GM03348 (cell line): ENCODE measurements at places on chromosomes 1 and 21.
A peak's percentile ranks its signal among the peaks of the same experiment; 100 is the strongest.

GRCh38 chr1:68149110-68149798 is 83.1 kb downstream of the WLS start:
- no peak for DNase-seq

DNA sequence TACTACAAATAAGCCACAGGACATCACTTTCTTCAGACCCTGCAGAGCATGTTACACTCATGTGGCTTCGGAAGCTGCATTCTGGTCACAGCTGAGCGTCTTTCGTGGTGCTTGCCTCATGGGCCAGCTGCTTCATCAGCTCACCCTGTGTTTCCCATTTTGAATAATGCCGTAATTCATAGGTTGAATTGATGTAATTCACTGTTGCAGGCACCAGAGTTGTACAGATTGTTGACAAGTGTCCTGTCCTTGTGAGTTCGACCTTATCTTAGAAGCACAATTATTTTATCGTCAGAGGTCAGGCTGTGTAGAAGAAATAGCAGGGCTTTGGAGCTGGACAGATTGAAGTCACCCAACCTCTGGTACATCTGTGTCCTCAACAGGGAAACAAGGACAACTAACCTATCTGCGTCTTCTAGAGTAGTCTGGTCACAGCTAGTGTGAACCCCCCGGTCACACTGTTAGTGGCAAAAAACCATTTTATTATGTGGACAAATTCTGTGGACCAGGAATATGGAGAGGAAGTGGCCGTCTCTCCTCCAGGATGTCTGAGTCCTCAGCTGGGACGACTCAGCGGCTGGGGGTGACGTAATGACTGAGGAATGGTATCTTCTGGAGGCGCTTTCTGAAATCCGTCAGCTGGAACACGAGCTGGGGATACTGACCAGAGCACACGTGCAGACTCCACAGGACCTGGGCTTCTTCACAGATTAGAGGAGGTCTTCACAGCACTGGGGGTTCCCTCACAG is 17.8 kb downstream of the PKNOX1 start:
- peak; percentile 90 for DNase-seq

DNA sequence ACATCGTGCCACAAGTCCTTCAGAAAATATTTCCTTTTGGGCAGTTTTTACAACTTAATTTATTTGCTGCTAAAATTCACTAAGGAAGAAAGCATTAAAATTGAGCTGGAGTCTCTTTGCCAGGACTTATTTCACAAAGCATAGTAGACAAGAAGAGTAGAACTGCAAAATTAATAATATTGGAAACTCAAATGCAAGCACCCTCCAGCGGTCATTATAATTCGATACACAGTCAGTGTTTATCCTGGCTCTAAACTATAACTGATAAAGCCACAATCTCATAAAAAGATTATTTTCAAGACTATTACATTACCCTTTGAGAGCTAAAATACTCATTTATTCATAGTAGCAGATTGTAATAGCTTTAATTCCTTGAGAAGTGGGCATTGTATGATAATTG is 655.4 kb downstream of the RWDD3 start:
- DNase-seq, result no peak

DNA sequence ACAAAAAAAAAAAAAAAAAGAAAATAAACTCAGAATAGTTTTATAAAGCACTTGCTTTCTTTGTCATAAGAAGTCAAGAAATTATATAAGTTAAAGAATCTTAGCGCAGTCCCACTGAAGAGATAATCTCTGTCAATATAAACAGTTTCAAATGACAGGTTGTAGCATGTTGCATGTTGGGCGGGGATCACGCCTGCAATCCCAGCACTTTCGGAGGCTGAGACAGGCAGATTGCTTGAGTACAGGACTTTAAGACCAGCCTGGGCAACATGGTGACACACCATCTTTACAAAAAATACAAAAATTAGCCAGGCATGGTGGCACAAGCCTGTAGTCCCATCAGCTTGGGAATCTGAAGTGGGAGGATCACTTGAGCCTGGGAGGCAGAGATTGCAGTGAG is 18.4 kb upstream of the INPP5B start:
- DNase-seq, result no peak

DNA sequence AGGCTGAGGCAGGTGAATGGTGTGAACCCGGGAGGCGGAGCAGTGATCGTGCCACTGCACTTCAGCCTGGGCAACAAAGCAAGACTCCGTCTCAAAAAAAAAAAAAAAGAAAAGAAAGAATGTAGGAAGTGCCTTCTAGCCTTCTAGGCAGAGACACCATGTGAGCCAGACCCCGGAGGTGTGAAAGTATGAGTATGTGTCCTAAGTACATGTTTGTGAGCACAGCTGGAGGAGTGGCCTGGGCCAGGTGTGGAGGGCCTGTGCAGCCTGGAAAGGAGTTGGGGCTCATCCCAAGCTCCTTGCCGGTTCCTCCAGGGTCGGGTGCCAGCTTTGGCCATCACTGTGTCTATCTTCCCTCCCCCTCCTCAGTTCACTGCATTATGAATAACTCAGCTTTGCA is 13.0 kb downstream of the SOX13 start:
- DNase-seq, result no peak

DNA sequence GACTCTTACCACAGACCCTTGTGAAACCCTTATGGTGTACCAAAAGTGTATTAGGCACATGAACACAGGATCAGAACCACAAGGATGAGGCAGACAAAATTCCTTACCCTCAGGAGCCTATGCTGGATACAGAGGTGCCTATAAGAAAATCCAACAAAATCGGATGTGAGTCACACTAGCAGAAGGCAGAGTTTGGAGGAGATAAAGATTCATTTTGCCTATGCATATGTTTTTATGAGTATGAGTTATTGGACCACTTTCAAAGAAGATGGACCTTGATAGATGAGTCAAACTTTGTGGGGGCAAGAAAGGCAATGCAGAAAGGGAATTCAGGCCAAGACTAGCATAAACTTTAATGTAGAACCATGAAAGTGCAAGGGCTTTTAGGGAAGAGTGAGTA is 17.0 kb downstream of the CAMK1G start:
- DNase-seq, result no peak

DNA sequence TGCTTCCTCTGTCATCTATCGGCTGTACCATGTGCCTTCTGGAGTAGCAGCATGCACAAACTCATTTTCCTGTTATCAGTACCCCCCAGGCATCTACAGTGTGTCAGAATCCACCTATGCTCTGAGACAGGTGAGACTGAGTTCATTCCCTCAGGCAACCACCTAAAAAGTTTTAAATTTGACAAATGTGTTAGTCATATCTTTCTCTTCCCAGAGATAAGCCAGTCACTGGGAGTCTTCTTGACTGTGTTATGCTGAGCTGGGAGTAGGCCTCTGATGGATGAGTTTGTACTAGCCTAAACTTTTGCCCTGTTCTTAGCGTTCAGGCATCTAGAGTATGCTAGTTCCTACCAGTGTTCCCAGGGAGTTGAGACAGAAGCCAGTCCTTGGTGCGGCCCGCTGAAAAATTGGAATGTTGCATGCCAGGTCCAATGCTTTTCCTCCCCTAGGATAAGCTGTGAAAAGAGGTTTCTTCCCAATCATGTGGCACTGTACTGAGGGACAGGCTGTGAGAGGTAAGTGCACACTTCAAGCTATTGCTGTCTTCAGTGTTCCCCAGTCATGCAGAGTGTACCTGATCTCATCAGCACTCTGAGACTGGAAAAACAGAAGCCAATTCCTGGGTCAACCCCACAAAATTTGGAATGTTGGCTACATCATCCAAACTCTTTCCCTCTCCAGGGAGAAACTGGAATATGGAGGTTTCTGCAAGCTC is 1202.3 kb downstream of the NCAM2 start:
- no peak for DNase-seq

- DNase-seq, result no peak
Observed at GRCh38 chr1:211822677-211823407, 7.7 kb downstream of the LPGAT1 start.

DNA sequence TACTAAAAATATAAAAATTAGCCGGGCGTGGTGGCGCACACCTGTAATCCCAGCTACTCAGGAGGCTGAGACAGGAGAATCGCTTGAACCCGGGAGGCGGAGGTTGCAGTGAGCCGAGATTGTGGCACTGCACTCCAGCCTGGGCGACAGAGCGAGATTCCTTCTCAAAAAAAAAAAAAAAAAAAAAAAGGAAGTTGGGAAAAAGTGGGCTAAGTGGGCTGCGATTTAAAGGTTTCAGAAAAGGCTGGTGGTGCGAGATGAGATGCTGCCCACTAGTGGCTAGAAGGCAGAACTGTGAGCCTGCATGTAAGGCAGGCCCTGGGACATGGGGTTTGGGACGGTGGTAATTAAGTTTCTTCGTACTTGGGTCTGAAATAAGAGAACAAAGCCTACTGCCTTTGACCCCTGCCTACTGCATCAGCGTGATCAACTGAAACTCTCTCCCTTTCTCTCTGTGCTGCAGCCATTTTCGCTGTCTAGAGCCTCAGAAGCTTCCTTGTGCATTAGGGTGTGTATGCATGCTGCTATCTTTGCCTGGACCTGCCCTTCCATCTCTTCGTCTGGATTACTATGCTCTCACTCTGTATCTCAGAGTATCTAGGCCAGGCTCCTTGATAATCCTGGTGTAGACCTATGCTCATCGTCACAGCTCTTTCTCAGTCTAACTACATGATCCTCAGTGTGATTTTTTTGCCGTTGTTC is 12.4 kb downstream of the FMOD start:
- peak; percentile 84 for DNase-seq

GRCh38 chr1:67323087-67323486 is 15.4 kb downstream of the IL12RB2 start:
- DNase-seq, result no peak

- peak; percentile 11 for DNase-seq
Observed at GRCh38 chr1:71295350-71295749, 214.5 kb upstream of the ZRANB2 start.

- DNase-seq, result peak; percentile 58
Observed at GRCh38 chr1:6502000-6502891, 10.8 kb upstream of the PLEKHG5 start.

DNA sequence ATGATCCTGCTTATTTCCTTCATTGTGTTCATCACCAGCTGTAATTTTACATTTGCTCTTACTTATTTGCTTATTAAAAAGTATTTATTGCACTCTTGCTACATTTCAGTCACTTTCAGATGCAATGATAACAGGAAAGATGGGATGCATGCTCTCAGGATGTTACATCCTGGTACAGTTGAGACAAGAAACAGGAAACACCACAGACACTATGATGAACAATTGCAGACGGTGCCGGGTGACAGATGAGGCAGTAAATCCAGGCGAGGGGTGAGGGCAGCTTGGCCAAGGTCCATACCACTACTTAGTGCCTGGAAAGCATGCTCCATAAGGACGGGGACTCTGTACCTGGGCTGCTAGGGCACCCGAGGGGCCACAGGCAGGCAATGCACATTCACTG is 156.6 kb upstream of the RAB4A start:
- DNase-seq, result no peak

- no peak for DNase-seq
Observed at GRCh38 chr1:226549094-226549936, 751 bp downstream of the STUM start.

DNA sequence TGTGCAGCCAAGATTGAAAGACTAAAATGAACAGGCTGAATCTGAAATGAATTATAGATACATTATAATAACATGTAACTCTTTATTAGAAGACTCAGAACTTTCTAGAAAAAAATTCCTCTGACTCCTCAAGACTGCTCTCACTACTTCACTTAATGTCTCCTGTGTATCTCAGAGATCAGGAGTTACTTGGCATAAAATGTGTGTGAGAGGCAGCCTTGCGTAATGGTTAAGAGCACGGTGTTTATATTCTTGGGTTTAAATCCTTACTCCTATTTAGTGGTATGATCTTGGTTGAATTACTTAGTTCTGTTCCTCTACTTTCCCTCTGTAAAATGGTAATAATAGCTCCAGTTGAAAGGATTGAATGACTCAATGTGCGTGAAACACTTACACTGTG is 634.9 kb downstream of the LTN1 start:
- DNase-seq, result no peak

GRCh38 chr1:160722726-160723125 is 11.1 kb upstream of the CD48 start:
- no peak for DNase-seq

GRCh38 chr1:230753191-230753585 is 6.0 kb downstream of the CAPN9 start:
- no peak for DNase-seq

DNA sequence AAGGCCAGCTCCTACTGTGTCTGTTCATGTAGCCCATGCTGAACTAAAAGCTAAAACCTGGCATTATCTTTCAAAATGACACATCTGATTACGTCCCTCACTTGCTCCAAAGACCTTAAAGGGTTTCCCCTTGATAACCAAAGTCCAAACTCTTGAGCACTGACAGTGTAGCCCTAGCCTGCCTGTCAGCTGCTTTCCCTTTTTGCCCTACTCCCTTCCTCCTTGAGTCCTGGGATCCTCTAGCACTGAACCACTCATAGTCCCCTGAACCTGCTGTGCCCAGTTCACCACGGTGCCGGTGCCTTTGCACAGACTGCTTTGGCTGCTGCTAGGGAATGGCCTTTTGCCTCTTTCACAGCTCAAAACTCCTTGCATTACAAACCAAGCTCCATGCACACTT is 67.5 kb downstream of the PLXNA2 start:
- no peak for DNase-seq

- no peak for DNase-seq
Observed at GRCh38 chr1:61120246-61120840, 38.0 kb downstream of the NFIA start.

DNA sequence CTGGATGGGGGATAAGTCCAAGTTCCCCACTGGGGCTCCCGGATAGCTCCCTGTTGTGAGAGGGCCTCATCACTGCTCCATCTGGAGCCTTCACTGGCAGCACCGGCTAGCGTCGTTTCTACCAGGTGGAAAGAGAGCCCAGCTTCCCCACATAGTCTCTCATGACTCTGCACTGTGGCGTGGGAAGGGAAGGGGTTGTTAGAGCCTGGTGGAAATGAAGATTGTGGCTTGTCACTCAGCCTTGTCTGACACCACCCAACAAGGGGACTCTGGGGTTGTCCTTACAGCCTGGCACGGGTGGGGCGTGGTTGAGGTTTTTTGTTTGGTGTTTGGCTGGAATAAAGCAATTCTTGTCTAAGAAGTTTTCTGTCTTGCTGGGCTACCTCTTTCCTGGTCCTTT is 94.6 kb downstream of the ADARB1 start:
- DNase-seq, result no peak

GRCh38 chr1:8009043-8010002 is 16.8 kb downstream of the ERRFI1 start:
- no peak for DNase-seq

DNA sequence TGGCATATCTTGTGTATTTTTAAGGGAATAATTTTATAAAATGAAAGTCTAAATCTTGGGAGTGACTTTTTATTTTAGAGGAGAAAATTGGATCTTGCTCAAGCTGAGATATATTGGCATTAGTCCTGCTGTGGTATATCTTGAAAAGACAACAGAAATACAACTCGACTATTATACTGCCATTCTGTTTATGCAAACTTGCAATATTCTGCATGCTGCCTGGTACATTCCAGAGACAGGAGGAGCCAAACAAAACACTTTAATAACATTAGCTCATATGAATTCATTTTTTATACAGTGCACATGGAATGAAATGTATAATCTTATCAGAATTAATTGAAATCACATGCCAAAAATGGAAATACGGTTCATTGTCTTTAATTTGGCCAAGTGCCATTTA is 176.0 kb upstream of the NRIP1 start:
- DNase-seq, result no peak
